ENCODE measurements at places on chromosomes 6 and 20.

GRCh38 chr20:45828589-45828988 is 1.5 kb upstream of the TNNC2 start:
- DNase-seq, result no peak

- DNase-seq, result no peak
Measured at GRCh38 chr6:166951670-166952060, 4.7 kb downstream of the RNASET2 start.

DNA sequence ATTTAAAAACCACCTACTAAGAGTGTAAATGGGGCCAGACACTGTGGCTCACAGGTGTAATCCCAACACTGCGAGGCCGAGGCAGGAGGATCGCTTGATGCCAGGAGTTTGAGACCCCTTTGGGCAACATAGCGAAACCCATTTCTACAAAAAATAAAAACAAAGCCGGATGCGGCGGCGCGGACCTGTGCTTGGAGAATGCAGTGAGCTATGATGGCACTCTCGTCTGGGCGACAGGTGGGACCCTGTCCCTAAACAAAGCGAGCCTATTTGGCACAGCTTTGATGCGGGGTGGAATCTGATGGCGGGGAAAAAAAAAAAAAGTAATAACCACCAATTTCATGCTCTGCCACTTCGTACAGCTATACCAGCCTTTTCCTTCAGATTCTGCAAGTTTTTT is 1.1 kb downstream of the TCP1 start:
- no peak for DNase-seq

DNA sequence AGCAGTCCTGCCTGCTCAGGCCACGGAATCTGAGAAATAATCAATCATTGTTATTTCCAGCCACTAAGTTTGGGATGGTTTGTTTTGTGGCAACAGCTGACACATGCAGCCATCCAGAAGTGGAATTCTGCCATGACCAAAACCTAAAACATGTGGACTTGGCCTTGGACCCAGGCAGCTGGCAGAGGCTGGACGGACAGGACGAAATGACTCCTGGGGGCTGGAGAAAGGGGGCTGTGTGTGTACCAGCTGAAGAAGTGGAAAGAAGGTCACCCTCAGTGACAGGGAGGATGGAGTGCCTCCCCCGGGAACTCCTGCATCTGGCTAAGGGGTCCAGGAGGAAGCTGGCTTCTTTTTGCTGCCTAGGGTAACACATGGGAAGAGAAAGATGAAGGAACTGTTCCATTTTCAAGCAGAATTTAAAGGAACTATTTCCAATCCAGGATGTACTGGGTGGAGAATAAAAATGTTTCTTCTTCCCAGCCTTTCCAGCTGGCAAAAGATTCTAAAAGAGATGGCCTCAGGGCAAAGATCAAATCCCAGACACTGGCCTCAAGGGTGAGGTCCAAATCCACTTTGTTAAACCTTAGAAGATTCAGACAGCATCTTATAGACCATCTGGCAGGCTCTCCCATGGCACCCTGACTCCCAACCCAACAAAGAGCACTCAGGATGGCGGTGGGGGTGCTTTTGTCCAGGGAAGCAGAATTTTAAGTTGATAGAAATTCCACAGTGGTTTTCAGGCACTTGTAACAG is 14.3 kb downstream of the SERPINB6 start:
- DNase-seq, result no peak

DNA sequence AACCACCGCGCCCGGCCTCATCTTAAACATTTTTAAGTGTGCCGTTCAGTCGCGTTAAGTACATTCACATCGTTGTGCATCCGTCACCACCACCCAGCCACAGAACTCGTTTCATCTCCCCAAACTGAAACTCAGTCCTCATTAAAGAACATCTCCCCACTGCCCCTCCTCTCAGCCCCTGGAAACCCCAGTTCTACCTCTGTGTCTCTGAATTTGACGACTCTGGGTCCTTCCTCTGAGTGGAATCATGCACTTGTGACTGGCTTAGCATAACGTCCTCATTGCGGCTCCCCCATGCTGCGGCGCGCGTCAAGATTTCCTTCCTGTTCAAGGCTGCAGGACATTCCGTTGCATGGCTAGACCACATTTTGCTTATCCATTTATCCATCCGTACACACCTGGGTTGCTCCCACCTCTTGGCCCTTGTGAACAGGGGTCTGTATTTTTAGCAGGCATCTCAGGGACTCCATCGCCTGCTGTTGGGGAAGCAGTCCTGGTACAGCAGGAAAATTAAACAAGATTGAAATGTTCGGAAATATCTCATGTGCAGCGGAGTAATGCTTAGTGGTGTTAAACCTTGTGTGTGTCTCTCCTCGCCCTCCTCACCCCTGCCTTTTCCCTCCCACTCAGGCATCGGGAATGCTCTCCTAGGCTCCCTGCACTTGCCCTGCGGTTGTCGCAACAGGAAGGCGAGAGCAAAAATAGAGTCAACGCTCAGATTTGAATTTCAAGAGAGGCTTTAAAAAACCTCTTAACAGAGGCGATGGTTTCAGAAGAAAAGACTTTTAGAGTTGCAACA is 127.9 kb downstream of the PXDC1 start:
- DNase-seq, result no peak

GRCh38 chr6:143536866-143537691 is 25.6 kb upstream of the FUCA2 start:
- DNase-seq, result peak; percentile 82

- DNase-seq, result no peak
Measured at GRCh38 chr6:70124882-70125545, 177.9 kb downstream of the COL9A1 start.

- peak; percentile 84 for DNase-seq
Measured at GRCh38 chr6:42783177-42783875, 1.5 kb downstream of the BICRAL start.

DNA sequence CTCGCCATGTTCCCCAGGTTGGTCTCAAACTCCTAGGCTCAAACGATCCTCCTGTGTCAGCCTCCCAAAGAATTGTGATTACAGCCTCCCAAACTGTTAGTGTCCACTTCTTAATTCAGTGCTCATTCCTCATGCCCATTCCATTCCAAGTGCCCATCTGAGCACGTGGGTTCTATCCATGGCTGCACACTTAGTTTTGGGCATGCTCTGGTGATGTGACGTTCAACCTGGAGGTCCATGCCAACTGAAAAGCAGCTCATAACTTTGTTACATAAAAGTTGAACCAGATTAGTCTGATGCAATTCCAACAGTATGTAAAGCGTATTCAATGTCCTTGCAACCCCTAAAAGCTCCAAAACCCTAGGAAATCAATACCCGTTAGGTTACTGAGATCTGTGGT is 11.5 kb downstream of the SNX9 start:
- no peak for DNase-seq

- no peak for DNase-seq
Measured at GRCh38 chr6:131293472-131293911, 158.2 kb downstream of the AKAP7 start.

GRCh38 chr20:60263725-60264709 is 305.8 kb downstream of the CDH26 start:
- DNase-seq, result no peak

DNA sequence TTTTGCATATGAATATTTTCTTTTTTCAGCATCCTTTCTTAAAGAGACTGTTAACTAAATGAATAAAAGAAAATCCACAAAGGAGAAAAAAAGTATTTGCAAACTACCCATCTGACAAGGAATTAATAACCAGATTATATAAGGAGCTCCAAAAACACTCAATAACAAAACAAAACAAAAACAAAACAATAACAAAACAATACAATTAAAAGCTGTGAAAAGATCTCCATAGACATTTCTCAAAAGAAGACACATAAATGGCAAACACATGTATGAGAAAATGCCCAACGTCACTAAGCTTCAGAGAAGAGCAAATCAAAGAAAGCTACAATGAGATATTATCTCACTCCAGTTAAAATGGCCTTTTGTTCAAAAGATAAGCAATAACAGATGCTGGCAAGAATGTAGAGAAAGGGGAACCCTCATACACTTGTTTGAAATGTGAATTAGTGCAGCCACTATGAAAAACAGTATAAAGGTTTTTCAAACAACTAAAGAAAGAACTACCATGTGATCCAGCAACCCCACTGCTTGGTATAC is 1310.0 kb upstream of the EYS start:
- DNase-seq, result no peak

GRCh38 chr6:37812841-37813240 is 6.7 kb upstream of the ZFAND3 start:
- DNase-seq, result no peak

GRCh38 chr20:36272547-36273220 is 33.5 kb upstream of the DLGAP4 start:
- DNase-seq, result no peak

- DNase-seq, result no peak
Measured at GRCh38 chr6:18498408-18498807, 111.3 kb downstream of the RNF144B start.

- DNase-seq, result no peak
Measured at GRCh38 chr20:33373735-33374605, 27.3 kb downstream of the CDK5RAP1 start.

- peak; percentile 70 for DNase-seq
Measured at GRCh38 chr6:105733556-105734162, 330.8 kb upstream of the PREP start.

GRCh38 chr6:134132494-134133141 is 80.2 kb upstream of the SLC2A12 start:
- DNase-seq, result no peak

- no peak for DNase-seq
Measured at GRCh38 chr20:60877071-60877857, 374.8 kb upstream of the CDH4 start.

GRCh38 chr6:149184523-149184922 is 133.0 kb upstream of the TAB2 start:
- no peak for DNase-seq

- no peak for DNase-seq
Measured at GRCh38 chr6:39295611-39296011, 18.6 kb downstream of the KCNK17 start.

DNA sequence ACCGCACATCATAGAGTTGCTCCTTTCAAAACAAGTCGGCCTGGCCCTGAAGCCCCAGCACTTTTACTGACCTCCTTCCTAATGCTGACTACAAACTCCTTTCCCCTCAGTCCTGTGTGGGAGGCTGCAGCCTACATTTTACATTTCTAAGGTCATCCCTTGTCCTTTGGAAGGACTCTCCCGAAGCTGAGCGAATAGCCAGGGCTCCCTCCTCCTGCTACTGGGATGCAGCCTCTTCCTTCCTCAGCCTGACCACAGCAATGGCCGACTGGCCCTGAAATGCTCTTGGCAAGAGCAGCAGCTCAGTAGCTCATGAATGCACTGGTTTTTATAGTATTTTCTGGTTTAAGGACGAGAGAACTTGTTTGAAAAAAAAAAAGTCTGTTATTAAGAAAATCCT is 679 bp downstream of the ADGRF5 start:
- no peak for DNase-seq

- no peak for DNase-seq
Measured at GRCh38 chr20:31643522-31643921, 5.8 kb downstream of the COX4I2 start.

DNA sequence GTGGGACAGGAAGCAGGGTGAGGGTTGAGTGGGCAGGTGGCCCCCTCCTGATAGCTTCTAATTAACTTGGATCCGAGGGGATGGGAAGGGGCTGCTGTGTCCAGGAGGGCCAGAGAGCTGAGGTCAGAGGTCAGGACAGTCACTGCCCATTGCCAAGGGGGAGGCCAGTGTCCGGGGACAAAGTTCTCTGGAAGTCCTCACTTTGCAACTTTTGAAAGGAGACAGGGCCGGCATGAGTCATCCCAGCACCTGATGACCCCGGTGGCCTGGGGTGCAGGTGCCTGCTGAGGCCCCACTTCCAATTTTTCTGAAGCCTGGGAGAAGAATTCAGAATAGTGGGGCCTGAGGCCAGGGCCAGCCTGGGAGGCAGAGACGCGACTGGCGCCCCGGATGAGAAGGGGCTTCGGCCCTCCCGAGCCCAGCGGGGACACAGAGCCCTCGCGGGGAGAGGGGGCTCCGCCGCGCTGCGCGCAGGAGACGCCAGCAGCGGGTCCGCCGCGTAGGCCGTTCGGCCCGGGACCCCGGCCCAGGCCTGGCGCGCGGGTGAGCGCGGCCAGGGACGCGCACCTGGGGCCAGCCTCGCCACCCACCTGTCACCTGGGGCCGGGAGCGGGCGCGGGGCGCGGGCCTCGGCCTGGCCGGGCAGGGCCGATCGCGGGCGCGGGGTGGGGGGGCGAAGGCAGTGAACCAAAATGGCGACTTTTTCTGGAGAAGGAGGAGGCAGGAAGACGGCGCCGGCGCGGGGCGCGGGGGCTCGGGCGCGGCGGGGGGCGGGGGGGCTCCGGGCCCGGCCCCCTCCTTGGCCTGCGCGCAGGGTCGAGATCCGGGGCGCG is 586 bp downstream of the ZNF512B start:
- peak; percentile 31 for DNase-seq

DNA sequence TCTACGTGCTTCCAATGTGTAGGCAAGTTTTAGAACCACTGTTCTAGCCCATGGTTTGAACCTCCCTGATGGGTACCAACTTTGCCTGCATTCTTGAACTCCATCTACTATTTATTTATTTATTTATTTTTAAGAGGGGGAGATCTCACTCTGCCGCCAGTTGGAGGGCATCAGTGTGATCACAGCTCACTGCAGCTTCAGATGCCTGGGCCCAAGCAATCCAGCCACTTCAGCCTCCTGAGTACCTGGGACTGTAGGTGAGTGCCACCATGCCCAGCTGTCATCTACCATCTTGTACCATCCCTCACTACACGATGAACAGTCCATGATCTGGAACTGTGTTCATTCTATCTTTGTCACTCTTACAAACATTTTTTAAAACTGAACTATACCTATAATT is 28.2 kb downstream of the HLA-F start:
- no peak for DNase-seq

GRCh38 chr20:49620364-49621240 is 52.7 kb upstream of the PTGIS start:
- DNase-seq, result no peak

DNA sequence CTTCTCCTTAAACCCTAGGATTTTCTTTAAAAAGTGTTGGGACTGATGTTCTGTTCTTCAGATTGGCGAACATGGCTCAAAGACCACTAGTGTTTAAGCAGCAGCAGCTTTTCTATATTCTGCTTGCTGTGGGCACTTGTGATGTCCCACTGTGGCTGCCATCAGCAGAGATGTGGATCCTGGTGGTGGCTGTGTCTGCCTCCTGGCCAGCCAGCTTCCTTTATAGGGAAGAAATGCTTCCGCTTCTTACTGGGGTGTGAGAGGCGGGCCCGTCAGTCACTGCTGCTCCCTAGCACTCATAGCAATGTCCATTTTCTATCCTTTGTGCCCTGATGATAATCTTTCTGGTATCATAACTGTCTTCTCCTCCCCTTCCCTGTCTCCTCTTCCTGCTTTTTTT is 66.7 kb upstream of the ESR1 start:
- no peak for DNase-seq
